ENCODE measurements at places on chromosomes 4 and X.

DNA sequence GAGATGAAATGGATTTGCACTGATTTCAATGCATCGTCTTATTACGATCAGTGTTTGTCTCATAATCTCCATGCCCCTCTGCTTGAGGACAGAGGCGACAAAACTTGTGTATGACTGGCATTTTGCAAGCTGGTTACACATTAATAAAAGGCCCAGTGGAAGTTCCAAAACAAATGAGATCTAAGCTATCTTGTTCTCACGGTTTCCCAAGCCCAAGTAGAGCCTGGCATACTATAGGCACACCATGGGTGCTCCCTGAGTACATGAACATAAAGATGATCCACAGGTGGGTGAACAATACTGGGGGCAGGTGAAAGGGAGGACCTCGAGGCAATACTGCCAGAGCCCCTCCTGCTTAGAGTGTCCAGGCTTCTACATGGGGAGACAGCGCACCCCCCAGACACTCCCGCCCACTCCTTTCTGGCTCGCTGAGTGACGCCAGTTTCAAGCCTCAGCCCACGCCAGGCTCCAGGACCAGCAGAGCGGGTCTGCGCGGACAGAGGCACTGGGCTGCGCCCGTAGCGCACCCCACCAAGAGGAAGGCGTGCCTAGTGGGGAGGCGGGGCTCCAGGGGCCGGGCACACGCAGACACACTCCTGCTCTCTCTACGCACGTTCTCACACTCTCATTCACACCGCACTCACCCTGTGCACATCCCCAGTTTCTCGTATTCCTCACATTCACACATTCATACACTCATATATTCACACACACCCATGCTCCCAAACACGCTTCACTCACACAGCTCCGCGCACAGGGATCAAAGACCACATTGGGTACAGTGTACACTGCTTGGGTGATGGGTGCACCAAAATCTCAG is 8.9 kb upstream of the GSX2 start:
- DNase-seq: no peak

- DNase-seq: no peak
These were observed 636.9 kb upstream of the BOD1L1 start for GRCh38 chr4:14264437-14264836.

- no peak for DNase-seq
These were observed 33.3 kb upstream of the PPARGC1A start for GRCh38 chr4:23923141-23923540.

DNA sequence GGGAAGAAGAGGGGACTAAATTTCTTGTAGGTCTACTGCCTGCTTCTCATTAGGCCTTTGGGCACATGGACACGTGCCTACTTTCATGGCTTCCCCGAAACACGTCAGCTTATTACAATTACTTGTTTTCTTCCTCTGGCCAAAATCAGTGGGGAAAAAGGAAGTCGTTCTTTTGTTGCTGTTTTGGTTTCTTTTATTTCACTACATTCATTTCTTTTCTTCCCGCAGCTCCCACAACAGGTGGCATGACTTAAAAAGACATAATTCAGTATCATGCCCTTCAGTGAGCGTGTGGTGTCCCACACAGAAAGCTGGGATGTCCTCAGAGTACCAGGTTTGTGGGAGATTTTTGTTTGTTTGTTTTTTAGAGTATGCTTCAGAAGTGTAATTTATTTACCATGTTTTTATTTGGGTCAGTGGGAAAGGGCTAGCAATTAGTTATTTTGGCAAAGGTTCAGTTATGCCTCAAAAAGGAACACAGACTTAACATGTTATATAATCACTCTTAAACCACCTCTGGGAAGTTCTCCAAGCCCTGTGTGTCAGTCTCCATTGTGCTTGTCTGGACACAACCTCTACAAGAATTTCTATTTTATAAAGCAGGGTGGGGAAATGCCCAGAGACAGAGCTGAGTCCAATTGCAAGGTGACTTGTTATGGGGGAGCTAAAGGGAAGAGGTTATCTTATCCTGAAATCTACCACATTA is 44.2 kb upstream of the SPRY1 start:
- DNase-seq: peak; percentile 9

GRCh38 chrX:30997411-30997810 is 74.4 kb downstream of the FTHL17 start:
- no peak for DNase-seq

DNA sequence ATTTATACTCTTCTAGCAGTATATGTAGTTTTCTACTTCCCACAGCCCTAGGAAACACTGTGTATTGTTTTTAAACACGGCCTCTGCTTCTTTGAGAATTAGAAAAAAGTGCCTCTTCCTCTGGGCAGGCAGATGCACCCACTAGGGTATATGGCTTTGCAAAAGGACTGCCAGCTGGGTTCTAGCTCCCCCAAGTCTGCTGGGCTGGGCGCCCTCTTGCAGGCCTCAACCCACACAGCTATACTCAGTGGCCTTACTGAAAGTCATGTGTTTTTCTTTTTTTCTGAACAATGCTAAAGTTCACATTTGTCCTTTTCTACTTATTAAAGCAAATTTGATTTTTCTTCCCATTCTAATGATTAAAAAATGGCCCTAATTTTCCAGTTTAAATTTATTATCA is 35.5 kb upstream of the BMPR1B start:
- DNase-seq: no peak

GRCh38 chr4:40688446-40689095 is 58.9 kb upstream of the RBM47 start:
- no peak for DNase-seq

DNA sequence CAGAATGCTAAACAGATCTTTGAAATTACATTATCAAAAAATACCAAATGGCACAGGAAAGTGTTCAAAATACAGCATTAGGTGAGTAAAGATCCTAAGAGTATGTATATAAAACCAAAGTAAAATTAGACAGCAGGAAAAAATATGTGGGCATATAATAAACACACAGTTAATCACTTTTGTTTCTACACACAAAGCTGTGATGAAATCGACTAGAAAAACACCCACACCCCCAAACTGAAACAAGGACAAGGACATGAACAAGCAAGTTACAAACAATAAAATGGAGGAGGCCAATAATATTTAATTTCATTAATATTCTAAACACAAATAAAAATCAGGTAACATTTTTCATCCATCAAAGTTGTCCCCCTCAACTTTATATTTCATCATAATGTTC is 143.2 kb downstream of the FRYL start:
- no peak for DNase-seq

GRCh38 chr4:43456383-43456782 is 563.9 kb downstream of the GRXCR1 start:
- DNase-seq: no peak

GRCh38 chrX:103310555-103311398 is at the start of gene BEX2:
TSS of gene BEX2 (minus strand) at chrX:103310990. CDS start at chrX:103309976, 1,014 bp downstream.
- peak; percentile 58 for DNase-seq

DNA sequence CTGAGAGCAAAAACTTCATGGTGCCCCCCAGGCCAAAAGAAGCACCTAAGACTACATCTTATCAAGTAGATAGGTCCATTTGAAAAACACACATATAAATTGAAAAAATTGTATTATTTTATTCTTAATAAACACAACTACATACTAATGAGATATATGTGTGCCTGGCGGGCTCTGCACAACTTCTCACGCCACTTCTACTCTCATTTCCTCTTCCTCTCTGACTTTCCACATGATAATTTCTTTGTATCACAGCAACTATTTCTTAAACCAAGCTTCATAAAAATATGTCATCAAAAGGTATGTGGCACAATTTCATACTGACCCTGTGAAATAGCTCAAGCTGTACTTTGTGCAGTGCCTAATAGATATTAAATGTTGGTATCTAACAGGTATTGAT is 10.7 kb upstream of the NPY2R start:
- DNase-seq: no peak

DNA sequence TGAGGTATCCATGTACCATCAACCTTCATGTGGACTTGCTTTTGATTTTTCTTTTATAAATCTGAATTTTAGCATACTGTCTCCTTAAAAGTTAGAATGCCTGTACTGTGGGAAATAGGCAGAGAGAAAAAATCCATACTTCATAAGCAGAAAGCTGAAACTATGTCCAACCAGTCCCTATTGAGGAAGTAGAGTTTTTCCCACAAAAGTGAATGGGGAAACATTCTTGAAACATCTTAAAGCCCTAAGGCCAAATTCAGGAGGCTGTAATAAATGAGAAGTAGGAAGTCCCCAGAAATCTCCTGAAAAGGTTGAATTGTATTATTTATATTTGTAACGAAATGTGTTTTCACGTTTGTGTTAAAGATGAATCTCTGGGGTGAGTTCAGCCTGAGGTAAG is 56.3 kb downstream of the ENOX2 start:
- no peak for DNase-seq

- no peak for DNase-seq
These were observed 32.0 kb upstream of the DCX start for GRCh38 chrX:111443946-111444345.

DNA sequence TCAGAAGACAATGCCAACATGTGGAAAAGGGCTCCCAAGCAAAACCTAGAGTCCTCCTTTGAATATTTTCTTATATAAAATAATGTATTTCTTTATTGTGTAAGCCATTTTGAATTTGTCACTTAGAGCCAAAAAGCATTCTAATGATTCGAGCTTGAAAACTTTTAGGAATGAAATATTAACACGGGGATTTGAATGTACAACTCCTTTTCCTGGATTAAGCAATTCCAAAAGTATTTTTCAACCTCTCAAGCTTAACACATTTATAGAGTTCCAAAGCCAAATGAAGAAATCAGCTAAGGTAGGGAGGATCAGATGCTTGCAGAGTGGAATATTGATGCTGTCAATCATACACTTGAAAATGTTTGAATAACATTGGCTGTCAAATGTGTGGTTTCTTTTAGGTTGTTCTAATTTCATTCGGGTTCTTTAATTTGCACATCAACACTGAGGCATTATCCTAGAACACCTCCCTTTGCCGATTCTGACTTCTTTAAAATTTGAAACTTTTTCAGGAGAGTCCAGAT is 67.2 kb upstream of the ETNPPL start:
- DNase-seq: no peak

GRCh38 chr4:21946858-21947257 is 1.7 kb downstream of the KCNIP4 start:
- no peak for DNase-seq

GRCh38 chr4:7425591-7426468 is 8.9 kb downstream of the PSAPL1 start:
- DNase-seq: no peak

- DNase-seq: no peak
These were observed 8.6 kb upstream of the PDHA1 start for GRCh38 chrX:19334945-19335626.

DNA sequence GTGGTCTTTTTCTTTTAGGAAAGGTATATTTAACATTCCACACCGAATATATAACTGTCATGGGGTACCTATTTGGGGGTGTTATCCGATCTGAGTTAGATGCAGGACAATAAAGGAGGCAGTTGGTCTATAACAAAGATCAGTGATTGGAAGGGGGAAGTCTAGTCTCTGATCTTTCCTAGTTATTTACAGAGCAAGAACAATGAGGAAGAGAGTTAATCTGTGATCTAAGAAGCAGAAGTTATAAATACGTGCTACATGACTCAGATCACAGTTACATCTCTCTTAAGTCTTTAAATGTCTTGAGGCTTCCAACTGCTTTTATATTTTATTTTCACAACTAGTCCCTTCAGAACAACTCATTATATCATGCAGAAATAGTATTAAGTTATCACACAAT is 33.2 kb upstream of the ARMCX4 start:
- DNase-seq: no peak

DNA sequence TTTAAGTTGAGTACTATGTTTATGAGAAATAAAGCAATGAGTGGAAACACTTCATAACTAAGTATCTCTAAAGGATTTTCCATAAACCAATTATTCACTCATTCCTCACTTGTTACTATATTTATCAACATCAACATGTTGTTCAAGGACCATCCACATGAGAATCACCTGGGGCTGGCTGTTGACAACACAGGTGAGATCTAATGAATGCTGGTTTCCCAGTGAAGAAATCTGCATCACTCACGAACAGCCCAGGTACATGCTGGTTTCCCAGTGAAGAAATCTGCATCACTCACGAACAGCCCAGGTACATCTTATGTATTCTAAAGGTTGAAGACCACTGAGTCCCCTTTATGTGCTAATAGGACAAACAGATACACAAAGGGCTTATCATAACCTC is 32.5 kb downstream of the TSPAN5 start:
- no peak for DNase-seq

DNA sequence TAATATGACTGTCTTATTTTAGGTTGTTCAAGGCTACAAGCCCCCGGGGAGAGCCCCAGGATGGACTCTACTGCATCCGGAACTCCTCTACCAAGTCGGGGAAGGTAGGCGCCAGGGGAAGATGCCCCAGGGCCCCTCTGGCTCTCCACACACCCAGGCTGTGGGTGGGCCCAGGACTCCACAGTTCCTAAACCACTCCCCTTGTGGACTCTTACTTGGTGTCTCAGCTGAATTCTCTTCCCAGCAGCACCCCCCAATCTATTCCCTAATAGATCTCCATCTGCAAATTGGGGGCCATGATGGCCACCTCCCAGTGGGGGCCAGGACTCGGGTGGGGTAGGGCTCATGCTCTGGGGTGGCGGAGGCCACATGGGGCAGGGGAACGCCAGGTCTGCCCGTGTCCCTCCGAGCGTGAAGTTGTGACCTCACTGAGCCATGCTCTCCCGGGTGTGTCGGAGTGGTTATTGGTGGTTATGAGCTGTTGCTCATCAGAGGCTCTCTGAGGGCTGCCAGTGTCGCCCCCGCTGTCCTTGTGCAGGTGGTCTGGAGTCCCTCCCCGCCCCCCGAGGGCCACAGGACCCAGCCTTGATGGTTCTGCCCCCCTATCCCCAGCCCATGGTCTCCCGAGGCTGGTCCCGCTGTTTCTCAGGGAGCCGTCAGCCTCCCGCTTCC is 11.2 kb upstream of the ADD1 start:
- DNase-seq: no peak

DNA sequence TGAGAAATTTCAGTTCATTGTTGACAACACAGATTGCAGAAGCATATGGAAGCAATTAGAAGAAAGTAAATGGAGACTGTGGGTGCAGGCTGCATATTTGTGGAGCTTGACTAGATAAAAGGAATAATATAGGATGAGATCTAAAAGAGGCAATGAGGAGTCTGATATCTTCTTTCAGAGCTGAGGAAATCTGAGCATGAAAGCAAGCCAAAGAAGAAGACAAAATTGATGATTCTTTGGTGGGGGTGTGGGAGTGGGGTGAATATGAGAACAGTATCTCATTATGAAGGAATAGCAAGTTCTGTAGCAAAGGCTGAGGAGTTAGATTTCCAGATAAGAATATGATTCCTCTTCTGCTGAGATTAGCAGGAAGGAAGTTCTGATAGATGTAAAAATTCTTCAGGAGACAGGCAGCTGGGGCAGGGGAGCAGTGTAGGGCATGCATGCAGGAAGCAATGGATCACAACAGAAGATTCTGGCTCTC is 6.1 kb upstream of the PDHA2 start:
- no peak for DNase-seq

All from T47D (cell line).